ENCODE measurements at places on chromosomes 1 and 21.

GRCh38 chr1:173117108-173117633, 66.4 kb upstream of the TNFSF18 start:
- DNase-seq, result no peak

DNA sequence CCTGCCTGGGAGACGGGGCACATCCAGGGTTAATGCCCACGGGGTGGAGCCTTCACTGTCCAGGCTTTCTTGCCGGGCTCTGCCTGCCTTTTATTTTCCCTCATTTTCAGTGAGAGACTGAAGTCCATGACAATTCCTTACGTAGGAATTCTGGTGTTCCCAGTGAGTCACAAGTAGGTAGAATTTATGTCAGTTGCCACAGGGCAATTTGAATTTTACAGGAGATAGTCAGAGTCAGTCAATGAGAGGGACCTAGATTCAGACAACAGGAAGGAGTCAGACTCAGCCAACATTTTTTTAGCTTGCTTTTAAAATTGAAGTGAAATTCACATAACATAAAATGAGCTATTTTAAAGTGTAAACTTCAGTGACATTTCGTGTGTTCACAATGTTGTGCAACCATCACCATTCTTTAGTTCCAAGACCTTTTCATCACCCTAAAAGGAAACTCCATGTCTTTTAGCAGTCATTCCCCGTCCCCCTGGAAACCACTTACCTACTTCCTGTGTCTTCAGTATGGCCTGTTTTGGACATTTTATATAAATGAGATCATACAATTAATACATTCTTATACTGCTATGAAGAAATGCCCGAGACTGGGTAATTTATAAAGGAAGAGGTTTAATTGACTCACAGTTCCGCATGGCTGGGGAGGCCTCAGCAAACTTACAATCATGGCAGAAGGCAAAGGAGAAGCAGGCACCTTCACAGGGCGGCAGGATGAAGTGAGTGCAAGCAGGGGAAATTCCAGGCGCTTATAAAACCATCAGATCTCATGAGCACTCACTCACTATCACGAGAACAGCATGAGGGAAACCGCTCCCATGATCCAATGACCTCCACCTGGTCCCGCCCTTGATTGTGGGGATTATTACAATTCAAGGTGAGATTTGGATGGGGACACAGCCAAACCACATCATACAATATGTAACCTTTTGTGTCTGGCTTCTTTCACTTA, 14.6 kb downstream of the AJAP1 start:
- no peak for DNase-seq

DNA sequence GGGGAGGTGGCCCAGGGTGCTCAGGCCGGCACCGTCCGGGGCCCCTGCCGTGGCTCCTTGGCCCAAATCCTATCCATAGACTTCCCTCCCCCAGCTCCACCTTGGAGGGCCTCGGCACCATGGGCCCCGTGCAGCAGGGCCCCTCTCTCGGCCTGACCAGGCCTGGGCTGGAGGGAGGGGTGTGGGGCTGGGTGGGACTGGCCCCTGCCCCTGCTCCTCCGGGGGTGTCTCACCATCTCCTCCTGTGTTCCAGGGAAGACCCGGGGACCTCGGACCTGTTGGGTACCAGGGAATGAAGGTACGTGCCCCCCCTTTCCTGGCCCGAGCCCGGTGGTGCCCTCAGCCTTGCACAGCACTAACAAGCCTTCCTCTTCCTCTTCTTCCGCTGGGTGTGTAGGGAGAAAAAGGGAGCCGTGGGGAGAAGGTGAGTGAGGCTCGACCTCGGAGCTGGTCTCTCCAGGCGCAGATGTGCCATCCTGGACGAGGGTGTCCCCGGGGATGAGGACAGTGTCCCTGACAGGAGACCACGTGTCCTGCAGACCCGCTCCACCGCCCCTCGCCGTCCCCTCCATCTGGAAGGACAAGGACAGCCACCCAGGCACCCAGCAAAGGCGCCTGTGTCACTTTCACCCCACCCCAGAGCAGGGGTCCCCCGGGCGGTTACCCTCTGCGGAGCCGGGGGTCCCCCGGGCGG, 7.9 kb downstream of the COL6A1 start:
- DNase-seq, result peak; percentile 11

DNA sequence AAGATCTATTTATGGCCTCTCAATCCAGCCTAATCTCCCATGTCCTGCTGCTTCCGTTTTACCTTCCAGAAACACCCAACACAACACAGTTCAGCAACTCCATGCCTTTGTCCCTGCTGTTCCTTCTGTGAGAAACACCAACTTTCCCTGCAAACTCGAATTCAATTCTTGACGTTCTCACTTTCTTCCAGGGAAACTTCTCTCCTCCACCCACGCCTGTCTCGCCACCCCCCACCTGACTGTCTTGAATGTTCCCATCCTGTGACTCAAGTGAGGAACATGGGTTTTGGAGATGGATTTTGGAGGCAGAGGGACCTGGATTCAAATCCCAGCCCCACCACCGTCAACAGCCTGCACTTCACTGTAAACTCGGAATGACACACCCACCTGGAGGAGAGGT, 44.8 kb downstream of the GRHL3 start:
- no peak for DNase-seq

DNA sequence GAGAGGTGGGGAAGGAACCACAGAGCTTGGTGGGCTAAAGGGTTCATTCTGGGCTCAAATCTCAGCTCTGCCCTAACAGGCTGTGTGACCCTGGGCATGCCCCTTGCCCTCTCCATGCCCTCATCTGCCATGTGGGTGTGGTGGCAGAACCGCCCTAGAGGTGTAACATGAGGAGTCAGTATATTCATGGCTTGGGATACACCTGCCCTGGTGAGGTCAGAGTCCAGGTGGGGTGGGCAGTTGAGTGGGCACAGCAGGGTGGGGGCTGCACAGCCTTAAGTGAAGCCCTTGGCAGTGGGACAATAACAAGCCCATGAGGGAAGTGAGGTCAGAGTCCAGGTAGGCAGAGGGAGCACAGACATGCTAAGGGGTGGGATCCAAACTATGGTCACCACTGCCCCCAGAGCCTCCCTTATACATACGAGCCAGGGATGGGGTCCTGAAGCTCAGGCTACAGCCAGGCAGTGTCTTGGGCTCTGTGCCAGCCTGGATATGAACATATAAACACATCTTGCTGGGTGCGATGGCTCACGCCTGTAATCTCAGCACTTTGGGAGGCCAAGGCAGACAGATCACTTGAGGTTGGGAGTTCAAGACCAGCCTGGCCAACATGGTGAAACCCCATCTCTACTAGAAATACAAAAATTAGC, 59.0 kb upstream of the EFHD2 start:
- DNase-seq, result no peak

Measured in activated B cell treated with CpG ODN at 0.5 μM for 24 hours (primary cell).